Foreskin keratinocyte (primary cell): ENCODE measurements at places on chromosomes 1 and 21. TPM values are rescaled to one million over a fixed set of nuclear protein-coding genes. Genes with fewer than 3 reads are reported as not detected.

DNA sequence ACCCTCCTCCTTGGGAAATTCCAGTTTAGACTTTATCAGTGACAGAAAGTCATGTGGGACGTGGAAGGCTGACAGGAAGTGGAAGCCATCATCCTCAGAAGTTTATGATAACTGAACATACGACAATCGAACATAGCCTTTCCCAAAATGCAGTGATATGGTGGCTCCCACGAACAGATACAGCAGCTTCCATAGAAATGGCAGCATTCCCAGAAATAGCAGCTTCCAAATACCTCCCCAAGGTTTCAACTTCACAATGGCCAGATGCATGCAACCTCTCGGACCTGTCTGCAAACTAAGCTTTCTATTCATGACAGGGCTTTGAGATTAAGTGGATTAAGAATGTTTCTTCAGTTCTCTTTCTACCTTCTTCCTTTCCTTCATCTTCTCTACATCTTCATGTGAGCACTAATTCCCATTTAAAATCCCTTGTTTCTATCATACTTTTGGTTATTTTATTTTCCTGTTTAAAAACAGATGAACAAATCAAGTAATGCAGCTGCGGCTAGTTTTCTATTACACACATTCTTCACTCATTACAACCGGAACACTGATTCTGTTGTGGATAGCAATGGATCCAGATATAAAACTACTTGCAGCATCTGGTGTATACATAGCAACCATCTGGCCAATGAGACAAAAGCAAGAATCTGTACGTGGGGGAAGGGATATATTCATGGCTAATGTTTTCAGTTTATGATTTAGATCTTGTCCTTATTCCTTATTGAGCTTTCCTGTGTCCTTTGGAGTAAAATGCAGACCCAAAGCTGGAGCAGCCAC lies 304.8 kb downstream of the BRINP3 start:
- no peak for DNase-seq

- DNase-seq, result no peak
These were observed 12.7 kb upstream of the TRAF3IP3 start for GRCh38 chr1:209743145-209743482.

GRCh38 chr21:26453267-26453666 lies 119.8 kb downstream of the CYYR1 start:
- no peak for DNase-seq

DNA sequence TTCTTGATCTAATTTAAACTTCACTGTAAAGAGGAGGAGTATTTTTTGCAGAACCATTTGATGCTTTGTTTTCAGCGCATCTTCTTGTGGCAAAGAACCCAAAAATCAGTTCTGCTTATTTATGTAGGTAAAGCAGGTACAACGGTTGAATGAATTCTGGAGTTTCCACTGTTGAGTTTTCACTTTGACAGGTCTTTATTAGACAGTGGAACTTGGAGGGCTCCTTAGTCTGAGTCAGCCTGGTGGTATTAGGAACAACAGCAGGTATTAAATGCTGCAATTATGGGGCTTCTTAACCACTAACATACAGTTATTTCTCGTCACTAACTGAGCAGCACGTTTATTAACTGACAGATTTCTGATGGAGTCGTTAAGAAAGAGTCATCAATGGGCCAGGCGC lies 1.2 kb downstream of the LRIG2 start:
- peak; percentile 12 for DNase-seq

DNA sequence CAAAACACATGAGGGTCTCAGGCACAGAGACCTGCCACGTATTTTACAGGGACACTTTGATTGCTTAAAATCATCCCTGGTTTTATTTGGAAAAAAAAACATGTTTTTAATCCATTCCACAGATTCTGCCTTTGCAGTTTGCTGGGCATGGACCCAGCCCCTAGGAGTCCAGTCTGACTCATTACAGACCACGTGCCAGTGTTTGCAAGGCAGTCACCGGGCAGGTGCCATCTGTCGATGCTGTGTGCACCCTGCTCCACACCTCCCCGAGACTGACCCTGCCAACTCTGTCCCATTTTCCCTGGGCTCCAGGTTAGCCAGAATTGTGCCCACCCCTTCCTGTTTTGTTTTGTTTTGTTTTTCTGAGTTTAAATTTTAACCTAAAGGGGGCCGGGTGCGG lies 148.4 kb upstream of the TMEM51 start:
- DNase-seq, result no peak

DNA sequence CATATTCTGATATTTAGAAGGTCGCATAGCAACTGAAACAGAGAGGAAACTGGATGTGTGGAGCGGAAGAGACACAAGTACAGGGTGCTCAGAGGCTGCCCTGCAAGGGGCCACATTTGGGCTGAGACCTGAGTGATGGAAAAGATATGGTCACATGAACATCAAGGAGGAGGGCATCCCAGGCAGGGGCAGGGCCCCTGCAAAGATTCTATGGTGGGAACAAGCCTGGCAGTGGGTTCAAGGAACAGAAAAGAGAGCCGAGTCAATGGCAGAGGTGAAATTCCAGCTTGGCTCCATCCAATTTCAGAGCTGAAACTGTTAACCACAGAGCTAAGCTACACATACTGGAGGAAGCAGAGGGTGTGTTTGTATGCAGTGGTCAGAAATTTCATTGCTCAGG lies 227.7 kb downstream of the PRDM2 start:
- DNase-seq, result no peak

- no peak for DNase-seq
These were observed 42.9 kb downstream of the PTBP2 start for GRCh38 chr1:96764469-96764868.

DNA sequence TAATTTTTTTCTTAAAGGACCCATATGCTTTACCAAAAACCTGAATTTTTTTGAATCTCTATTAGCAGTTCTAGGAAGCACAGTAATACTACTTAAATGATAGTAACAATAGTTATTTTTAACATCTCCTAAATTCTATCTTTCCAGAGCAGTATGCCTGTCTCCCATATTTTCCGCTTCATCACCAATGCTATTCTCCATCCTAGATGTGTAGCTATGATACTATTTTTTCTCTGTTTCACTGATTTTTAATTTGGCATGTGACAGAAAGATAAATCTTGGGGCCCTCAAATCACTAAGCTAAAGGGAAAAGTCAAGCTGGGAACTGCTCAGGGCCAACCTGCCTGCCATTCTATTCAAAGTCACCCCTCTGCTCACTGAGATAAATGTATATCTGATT lies 102.3 kb upstream of the HMCN1 start:
- DNase-seq, result no peak

The PDC gene
- not detected in 2 replicates for total RNA-seq

The SWT1 gene
- total RNA-seq, result 2.0 and 2.4 TPM in 2 replicates

The SH2D2A gene
- total RNA-seq, result 8.4 and 12.1 TPM in 2 replicates
